Kasumi-1 (cell line): ENCODE measurements at places on chromosomes 3 and 15.

- DNase-seq = no peak
These were observed 110.9 kb downstream of the FRMD5 start for GRCh38 chr15:44084171-44084570.

- no peak for DNase-seq
These were observed 968.4 kb downstream of the FHIT start for GRCh38 chr3:60282866-60283265.

- no peak for DNase-seq
These were observed 151.7 kb downstream of the MCTP2 start for GRCh38 chr15:94383041-94383440.

DNA sequence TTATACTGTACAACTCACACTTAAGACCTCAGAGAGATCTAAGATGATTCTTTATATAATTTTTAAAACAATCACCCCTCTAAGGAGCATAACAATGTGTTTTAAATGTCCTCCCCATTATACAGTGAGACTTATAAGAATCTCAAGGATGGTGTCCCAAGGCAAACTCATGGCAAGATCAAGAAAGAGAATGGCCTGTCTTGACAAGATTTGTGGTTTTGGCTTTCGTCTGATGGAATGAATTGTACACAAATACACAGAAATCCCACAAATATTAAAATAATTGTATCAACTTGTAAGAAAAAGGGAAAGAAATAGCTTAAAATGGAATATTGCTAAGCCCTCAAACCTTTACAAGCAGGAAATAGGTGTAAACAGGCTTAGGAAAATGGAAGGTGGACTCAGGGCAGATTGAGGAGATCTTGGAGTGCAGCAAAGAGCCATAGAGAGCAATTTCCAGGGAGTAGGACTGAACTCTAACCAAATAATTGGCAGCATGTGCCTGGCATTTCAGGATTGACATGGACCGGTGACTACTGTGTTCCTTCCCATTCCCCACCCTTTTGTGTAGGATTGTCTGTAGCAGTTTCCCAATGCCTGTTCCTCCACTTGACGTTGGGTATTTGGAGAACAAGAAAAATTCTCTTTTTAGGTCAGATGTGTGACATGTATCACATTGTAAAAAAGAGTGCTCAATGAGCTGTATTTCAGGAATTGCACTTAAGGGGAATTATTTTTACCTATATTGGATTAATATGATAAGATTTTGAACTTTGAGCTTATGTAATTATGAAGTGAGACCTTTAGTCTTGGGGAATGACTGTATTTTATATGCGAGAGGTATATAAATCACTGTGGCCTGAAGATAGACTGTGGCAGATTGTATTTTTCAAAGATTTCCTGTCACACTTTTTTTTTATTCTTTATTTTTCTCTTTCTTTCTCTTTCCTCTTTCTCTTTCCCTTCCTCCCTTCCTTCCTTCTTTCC, 317.8 kb upstream of the SLITRK3 start:
- no peak for DNase-seq

- DNase-seq = no peak
These were observed 150.3 kb downstream of the RPLP1 start for GRCh38 chr15:69602921-69603320.

DNA sequence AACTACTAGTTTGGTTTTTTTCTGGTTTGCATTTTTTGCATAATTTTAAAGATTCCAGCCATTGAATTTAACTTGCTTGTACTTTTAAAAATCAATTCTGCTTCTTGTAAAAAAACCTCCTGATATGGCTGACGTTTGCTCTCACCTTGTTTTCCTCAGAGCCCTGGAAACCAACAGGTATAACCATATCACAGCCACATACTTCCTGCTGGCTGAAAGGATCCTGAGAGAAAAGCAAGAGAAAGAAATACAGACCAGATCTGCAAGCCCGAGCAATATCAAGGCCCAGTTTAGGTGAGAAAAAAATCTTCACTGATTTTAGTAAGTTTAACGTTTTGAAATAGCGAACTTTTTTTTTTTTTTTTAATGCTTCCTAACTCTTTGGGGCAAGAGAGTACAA, 56.8 kb downstream of the SNRK start:
- DNase-seq = no peak
